Activated effector memory CD4-positive, alpha-beta T cell treated with anti-CD3 and anti-CD28 coated beads, Interleukin-2, amount 50 U/mL, for 16 hours (primary cell): ENCODE measurements at places on chromosomes 2 and 18.

GRCh38 chr2:238433941-238434845, 7.5 kb downstream of the ASB1 start:
- DNase-seq, result no peak

DNA sequence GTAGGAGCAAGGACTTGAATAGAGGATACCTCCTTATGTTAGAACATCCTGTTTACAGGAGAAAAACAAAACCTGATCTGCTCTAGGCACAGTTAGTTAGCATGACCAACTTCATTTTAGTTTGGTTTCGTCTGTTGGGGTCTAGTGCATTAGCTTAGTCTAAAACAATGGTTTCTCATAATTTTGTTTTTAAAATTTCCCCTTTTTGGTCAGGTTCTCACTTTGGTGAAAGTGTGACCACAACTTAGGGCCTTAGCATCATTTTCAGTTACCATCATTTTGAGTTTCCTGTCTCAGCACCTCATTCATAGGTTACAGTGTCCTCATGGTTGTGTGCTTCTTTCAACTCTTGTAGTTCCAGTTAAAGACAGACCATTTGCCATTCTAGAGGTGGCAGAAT, 1277.0 kb upstream of the SLC39A10 start:
- no peak for DNase-seq

- no peak for DNase-seq
Measured at GRCh38 chr2:237943395-237944094, 23.3 kb upstream of the UBE2F start.

GRCh38 chr2:158776231-158776630, 18.9 kb upstream of the DAPL1 start:
- no peak for DNase-seq

GRCh38 chr18:28359176-28359575, 182.2 kb upstream of the CDH2 start:
- DNase-seq, result no peak

DNA sequence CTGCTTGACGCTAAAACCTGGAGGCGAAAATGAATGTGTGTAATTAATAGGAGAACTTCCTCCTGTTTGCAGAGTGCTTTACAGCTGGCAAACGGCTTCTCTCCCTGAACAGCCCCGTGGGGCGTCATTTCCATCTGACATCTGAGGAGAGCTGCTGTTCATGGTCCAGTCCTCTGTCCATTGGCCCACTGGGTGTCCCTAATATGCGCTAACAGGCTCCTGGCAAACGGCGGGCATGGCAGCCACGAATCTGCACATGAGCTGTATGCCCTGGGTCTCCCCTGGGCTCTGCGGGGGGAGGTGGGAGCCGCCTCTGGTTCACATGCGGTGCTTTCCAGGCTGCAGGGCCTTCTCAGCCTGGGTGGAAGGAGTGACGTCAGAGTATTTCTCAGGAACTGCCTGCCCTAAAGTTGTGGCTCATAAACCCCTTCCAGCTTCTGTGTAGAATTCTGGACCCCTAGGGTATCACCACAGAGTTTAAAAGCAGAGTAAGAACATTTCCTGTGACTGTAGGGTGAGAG, 73.2 kb downstream of the LRRFIP1 start:
- peak; percentile 92 for DNase-seq

DNA sequence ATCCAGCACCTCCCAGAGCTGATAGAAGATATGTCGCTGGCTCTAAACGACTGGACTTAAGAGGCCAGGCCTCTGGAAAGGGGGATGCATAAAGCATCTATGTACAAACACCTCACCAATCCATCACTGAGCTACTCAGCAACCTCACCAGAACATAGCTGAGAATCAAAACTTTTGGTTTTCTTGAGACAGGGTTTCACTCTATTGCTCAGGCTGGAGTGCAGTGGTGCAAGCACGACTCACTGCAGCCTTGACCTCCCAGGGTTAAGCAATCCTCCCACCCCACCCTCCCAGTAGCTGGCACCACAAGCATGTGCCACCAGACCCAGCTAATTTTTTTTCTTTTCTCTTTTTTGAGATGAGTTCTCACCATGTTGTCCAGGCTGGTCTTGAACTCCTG, 62.9 kb upstream of the MSH6 start:
- no peak for DNase-seq

GRCh38 chr2:184444217-184444616, 154.1 kb upstream of the ZNF804A start:
- DNase-seq, result no peak

DNA sequence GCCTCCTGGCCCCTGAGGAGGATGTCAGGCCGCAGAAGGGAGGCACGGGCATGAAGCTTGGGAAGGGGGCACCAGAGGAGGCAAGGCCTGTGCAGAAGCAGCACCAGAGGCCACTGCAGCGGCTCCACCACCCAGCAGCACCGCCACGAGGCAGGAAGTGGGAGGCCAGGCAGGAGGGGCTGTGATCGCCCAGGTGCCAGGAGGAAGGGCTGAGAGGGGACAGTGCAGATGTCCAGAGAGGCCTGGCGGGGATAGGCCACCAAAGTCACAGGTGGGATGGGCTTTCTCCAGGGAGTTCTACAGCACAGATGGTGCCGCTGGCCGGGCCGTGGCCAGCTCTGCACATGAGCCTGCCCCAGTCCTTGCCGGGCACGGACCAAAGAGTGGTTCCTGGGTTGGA, 6.0 kb upstream of the ALPI start:
- no peak for DNase-seq

GRCh38 chr2:44843641-44844310, 97.7 kb upstream of the SIX3 start:
- DNase-seq, result no peak

DNA sequence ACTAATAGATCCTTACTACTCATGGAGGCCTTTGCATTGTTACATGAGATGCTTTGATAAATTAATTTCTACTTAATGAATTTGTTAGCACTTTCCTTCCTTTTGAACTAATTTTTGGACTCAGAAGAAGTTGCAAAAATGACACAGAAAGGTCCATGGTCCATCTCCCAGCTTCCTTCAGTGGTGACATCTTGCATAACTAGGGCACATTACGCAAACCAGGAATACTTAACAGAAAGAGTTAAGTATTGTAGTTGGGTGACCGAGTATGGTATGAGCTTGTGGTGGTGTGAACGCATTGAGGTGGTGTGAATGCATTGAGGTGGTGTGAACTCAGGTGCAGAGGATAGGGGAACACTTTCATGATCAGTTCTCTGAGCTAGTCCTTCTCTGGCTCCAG, 151.1 kb upstream of the TWIST2 start:
- DNase-seq, result no peak

DNA sequence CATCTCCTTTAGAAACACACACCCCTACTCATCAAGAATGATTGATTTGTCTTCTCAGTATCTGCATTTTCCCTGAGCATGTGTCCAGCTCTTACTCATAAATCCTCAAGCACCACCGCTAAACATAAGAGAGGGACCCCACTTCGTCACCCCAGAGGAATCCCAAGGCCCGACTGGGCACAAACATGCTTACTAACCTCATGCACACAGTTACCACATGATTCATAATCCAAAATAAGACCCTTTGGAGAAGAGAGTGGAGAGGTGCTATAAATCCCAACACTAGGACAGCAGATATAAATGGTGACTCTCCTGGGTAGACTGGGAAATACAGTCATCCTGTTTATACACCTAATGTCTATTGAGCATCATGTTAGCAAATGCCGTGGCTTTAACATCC, 843.2 kb upstream of the ID2 start:
- no peak for DNase-seq

GRCh38 chr2:189997016-189997415, 65.5 kb downstream of the MSTN start:
- DNase-seq, result no peak

DNA sequence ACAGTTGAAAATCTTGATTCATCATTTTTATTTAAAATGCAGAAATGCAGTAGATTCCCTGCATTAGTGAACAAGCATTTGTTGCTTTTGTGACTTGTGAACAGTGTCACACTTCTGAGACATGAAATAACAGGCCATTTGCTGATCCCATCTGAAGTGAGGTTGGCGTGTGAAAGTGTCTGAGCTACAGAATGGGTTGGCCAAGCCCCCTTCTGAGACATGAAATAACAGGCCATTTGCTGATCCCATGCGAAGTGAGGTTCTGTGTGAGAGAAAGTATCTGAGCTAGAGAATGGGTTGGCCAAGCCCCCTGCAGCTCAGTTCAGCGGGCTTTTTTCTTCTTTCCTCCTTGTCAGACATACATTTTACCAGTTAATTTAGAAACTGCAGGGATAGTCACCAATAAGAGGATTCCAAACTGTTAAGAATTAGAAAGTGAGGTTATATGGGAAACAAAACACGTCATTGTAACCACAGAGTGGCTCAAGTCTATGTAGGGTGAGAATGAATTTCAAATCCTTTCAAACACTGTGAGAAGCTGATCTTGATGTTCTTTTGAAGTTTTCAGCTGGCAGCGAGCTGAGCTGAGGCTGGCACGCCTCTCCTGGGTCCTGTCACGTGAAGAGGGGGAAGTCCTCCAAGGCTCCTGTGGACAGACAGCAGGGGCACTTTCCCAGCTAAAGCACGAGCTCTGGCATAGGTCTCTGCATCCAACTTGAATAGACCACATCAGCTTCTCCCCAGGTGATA, 339.2 kb upstream of the SALL3 start:
- no peak for DNase-seq

DNA sequence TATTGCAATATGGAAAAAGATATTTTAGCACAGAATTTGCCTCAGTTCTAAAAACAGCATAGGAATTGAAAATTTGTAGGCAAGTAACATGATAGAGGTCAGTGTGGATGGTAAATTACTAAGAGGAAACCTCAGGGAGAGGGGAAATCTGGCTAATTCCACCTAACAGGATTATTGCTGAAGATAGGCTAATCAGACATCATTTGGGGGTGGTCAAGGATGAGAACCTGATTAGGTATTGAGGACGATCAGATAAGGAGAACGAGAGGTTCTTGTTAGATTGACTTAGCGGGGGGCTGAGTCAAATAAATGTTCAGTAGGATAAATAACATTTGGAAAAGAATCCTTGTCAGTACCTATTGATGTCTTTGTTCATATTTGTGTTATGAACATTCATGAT, 543.2 kb upstream of the LRRTM4 start:
- no peak for DNase-seq

- no peak for DNase-seq
Measured at GRCh38 chr2:176445956-176446355, 176.7 kb downstream of the MTX2 start.

DNA sequence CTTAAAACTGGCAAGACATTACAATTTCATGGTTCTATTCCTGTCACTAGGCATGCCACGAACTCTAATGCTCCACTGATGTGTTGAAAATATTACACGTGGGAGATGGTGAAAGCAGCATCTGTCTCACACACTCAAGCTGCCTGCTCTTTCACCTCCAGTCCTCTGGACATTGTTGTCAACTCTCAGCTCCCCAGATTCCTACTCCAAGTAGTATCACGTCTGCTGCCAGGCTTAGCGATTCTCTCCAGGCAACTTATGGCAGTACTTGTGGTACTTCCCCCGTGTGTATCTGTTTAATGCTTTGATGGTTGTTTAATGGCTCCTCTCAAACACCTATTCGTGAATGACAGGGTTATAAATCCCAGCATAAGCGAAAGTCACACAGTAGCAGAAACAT, 103.8 kb downstream of the TMEFF2 start:
- DNase-seq, result no peak

DNA sequence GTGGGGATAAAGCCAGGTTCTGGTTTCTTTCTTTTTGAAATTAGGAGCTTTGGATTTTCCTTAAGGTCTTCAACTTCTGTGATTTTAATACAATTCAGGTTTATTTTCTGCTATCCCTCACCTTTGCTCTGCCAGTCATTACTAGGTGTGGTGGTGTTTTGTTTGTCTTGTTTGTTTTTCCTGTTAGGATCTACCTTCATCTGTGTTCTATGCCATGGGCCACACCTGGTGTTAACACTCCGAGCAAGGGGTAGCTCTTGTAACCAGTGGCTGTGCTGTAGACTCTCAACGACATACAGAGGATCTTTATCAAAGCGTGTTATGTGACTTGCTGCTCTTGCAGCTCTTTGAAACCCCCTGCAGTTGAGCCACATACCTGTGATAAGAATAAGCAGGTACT, 38.6 kb downstream of the MGAT5 start:
- no peak for DNase-seq

DNA sequence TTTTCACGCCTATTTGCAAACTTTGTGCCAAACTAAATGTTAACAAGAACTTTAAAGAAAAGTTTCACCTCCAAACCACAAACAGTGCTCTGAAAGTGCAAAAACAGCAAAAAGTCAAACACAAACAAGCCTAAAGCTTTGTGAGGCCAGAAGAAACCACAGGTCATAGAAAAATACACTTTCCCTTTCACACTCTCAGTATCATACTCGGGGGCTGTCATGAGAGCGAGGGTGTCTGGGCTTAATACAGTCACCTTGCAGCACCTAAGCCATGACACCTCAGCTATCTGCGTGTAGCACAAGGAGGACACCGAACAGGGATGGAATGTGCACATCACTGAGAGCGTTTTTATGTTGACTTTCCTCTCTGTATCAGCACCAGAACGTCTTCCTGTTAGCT, 26.6 kb upstream of the SEH1L start:
- peak; percentile 69 for DNase-seq

- DNase-seq, result no peak
Measured at GRCh38 chr2:20607446-20607845, 43.5 kb downstream of the HS1BP3 start.

GRCh38 chr2:188404341-188405004, 112.8 kb downstream of the GULP1 start:
- DNase-seq, result no peak

DNA sequence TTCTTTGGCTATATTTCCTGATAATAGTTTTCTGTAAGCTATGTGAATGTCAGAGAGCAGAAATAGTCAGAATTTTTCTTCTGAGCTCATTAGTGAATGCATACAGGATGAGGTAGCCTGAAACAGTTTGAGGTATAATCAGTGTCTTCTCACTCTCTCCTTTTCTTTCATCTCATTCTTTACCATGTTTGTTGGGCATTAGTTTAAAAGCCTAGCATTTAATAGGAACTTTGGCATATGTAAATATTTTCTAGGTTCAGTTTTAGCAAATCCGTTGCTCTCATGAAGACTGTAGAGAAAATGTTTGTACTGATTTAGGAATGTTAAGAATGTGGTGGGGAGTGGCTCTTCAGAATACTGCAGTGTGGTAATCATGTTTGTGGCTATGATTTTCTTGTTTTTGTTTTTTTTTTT, 119.4 kb downstream of the PARD3B start:
- DNase-seq, result no peak

DNA sequence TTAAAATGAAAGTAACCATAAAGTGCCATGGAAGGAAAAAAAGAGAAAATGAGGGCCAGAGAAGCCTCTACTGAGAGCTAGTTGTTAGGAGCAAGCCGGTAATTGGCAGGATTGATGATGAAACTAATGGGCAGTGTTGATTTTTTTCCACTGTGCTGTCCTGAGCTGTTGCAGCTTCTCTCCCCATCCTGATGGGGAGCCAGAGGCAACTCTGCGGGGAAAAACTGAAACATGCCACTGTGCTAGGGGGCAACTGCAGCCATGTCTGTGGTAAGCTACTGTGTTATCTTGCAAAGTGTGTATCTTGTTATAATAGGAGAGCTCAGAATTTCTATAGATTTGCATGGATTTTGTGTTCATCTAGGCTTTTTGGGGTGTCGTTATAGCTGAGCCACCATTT, 487.9 kb downstream of the STK39 start:
- no peak for DNase-seq
